ENCODE measurements at places on chromosomes 11 and 22. TPM values are rescaled to one million over a fixed set of nuclear protein-coding genes. Genes with fewer than 3 reads are reported as not detected.

Gene PATE4
- total RNA-seq = not detected

Gene ANO9
- not detected for total RNA-seq

Gene OTOG
- not detected for total RNA-seq

- DNase-seq = no peak
Observed at GRCh38 chr11:15795378-15795777, 561.0 kb downstream of the SOX6 start.

GRCh38 chr11:74870485-74870884 is 78.4 kb downstream of the XRRA1 start:
- DNase-seq = no peak

DNA sequence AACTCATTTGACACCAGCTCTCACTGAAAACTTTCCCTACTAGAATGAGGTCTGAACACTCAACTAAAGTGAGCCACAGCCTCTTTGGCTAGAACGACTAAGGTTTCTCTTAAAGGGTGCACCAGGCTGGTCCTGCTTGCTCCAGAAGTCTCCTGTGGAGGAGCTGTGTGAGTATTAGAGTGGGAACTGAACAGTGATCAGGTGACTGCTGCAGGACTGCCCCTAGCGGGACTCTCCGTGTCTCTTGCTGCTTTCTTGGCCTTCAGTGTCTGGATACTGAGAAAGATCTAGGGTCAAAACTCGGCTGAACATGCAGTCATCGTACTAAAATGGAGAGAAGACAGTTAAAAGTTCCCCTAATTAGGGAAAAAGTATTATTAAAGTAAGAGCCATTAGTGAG is 34.6 kb downstream of the FAM118A start:
- DNase-seq = no peak

DNA sequence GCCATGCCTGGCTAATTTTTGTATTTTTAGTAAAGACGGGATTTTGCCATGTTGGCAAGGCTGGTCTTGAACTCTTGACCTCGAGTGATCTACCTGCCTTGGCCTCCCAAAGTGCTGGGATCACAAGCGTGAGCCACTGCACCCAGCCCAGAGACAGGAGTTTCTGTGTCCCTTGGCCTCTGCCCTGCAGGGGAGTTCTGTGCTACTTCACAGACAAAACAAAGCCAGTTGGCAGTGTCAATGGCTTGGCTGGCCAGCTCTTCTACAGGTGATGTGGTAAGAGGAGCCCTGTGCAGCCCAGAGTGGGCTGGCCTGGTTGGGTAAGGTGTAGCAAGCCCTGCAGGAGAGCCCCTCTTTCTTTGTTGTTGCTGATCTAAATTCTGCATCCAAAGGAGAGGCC is 60.5 kb upstream of the SHISAL1 start:
- DNase-seq = no peak

Data from MG63 (cell line).